Left ventricle myocardium inferior (tissue), 1 donor: ENCODE measurements at places on chromosomes 7 and 10.

- no peak for DNase-seq
Observed at GRCh38 chr7:116702046-116702785, 30.2 kb downstream of the MET start.

GRCh38 chr7:137316648-137317353 lies 26.7 kb downstream of the PTN start:
- DNase-seq: no peak

- DNase-seq: no peak
Observed at GRCh38 chr7:147570390-147570789, 1020.2 kb upstream of the C7orf33 start.

DNA sequence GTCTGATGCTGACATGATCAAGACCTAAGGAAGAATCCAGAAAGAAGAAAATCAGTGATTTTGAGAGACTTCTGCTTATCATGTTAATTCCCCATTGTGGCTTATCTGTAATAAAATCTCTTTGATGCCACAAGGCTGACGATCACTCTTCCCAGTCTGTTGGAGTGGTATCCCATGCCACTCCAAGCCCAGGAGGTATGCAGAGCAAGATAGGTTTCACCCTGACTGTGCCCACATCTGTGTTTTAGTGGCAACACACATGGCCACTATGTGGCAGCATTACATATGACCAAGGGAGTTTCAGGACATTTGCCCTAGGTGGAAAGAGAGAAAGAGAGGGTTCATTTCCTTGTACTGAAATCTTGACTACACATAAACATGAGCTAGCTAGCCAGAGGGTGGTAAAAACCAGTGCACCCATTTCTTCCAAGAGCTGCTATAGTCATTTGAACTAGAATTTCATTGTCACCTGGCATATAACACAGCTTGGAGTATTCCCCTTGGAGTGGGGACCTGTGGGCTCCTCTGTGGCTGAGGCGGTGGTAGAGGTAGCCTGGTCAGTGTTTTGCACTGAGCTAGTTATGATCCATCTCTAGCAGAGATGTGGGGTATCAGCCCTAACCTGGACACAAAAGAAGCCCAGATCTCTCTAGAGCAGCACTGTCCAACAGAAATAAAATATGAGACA lies 20.8 kb downstream of the LAMB4 start:
- no peak for DNase-seq

- no peak for DNase-seq
Observed at GRCh38 chr10:44339218-44339617, 45.7 kb downstream of the CXCL12 start.

- peak; percentile 86 for DNase-seq
Observed at GRCh38 chr10:6275022-6275997, 72.6 kb downstream of the PFKFB3 start.

DNA sequence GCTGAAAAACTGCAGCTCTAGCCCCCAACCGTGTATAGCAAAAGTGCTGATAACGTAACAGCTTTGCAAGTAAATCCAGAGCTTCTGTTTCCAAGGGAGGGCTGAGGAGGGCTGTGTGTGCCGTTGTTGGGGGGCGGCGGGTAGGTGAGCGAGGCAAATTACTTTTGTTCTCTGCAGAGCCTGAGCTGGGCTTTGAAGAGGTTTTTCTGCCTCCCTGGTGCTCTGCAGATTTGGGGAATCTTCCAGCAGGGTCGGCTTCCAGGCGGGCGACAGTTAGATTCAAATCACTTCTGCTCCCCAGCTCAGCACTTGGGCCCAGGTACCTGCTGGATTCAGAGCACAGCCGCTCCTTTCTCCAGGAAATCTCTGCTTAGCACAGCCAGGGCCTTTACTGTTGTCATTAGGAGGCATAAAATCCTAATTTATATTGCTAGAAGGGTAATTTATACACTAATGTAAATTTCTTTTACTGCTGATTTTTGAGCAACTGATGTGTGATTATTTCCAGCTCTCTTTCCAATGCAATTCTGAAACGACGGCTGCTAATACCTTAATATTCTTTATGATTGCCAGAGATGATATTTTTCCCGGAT lies 442.4 kb downstream of the TYW1 start:
- DNase-seq: no peak

- DNase-seq: no peak
Observed at GRCh38 chr7:95777269-95777668, 4.9 kb downstream of the DYNC1I1 start.

- DNase-seq: no peak
Observed at GRCh38 chr7:74283858-74284447, 5.3 kb upstream of the CLIP2 start.

GRCh38 chr7:90677486-90678404 lies 81.6 kb downstream of the CDK14 start:
- DNase-seq: no peak

DNA sequence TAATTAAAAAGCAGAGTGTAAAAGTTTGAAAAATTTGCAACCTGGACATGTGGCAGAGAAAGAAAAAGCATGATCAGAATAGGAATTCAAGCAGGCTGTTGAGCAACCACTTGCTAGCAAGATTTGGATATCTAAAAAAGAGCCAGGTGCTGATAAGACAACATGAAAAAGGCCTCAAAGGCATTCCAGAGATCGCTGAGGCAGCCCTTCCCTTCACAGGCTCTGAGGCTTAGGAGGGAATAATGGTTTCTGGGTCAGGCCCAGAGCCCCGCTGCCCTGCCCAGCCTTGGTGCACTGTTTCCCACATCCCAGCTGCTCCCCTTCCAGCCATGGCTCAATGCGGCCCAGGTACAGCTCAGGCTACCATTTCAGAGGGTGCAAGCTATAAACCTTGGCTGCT lies 64.1 kb upstream of the EEPD1 start:
- no peak for DNase-seq

DNA sequence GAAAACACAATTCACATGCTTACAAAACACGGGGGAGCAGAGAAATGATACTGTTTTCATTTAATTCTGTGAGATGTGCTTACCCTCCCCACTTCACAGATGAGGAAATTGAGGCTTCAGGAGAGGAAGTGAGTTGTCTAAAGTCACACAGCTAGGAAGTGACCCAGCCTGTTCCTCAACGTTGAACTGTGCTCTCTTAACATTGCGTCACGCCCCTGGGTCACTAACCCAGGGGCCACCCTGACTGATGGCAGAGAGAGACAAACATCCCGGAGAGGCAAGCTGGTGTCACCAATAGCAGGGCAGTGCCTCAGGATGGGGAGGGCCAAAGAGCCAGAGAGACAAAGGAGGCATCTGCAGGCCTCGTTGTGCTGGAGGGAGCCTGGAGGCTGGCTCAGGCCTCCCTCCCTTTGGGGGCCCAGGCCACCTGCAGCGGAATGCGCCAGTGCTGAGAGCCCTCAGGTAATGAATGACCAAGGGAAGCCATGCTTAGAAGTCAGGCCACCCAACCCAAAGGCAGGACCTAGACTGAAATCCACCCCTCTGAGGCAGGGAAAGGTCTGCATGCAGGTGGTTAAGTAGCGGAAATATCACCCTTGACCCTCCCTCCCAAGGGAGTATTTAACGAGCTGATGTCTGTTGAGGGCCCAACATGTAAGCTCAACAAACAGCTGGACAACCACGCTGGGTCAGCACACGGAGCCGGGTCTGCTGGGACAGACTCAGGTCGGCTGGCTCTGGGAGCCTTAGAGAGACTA lies 81.3 kb downstream of the C10orf105 start:
- no peak for DNase-seq

- no peak for DNase-seq
Observed at GRCh38 chr10:90732581-90732980, 125.3 kb downstream of the HTR7 start.

DNA sequence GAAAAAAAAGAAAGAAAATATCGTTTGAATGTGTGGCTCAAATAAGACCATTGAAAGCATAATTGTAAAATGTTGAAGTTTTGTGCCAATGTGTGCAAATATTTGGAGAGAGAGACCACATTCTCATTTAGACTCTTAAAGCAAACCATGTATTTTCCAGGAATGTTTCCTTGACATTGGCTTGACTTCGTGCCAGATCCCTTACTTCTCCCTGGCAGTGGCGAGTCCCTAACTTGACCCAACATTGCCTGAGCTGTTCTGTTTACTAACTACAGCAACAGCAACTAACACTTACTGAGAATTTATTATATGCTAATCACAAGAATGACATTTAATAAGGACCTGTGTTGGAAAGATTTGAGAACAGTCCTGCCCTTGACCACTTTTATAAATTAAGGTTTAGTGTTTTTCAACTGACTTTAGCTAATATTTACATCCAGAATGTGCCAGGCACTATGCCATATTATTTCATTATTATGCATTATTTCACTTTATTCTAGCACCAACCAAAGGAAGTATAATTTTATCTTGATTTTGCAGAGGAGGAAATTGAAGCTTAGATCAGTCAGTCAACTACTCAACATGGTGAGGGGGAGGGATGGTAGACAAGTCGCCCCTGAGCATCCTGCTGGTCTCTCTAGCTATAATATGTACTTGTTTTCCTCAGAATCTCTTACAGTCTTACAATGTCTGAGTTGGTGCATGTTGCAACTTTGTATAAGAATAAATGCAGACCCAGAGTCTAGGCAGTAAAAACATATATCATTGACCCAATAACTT lies 29.7 kb downstream of the ZNF467 start:
- no peak for DNase-seq
